ENCODE measurements at places on chromosomes 5 and 9.
A peak's percentile ranks its signal among the peaks of the same experiment; 100 is the strongest.

- no peak for DNase-seq
Observed at GRCh38 chr5:180920710-180921109, 21.8 kb downstream of the BTNL8 start.

DNA sequence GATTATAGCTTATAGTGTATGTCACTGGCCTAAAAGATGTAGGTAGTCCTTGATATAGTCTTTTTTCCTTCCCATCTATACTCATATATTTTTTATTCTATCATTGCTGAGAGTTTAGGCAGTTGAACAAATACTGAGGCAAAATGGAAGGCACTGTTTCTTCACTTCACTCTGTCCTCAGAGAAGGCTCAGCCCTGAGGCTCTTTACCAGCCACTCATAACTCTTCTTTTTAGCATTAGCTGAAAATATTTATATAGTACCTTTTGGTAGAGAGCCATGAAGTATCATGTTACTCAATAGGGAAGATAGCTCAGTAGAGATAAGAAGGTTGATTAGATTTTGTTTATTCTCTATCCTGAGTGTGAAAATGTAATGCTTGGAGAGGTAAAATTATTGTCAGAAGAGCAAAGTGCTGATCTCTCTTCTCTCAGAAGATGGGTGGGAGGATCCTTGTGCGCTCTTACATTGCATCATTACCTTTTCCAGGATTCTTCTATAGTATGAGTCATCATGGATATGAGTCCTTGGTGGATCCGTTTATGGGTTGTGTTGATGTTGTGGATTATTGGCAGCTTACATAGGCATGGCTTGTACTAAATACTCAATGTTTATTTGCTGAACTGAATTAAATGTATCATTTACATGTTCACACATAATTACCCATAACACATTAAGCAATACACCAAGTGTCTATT lies 88.1 kb downstream of the ANXA1 start:
- DNase-seq: no peak

GRCh38 chr5:157120102-157120501 lies 11.3 kb upstream of the HAVCR2 start:
- DNase-seq: no peak

- DNase-seq: no peak
Observed at GRCh38 chr5:6461793-6462650, 13.4 kb downstream of the UBE2QL1 start.

GRCh38 chr5:103674251-103674650 lies 111.7 kb upstream of the NUDT12 start:
- DNase-seq: no peak

DNA sequence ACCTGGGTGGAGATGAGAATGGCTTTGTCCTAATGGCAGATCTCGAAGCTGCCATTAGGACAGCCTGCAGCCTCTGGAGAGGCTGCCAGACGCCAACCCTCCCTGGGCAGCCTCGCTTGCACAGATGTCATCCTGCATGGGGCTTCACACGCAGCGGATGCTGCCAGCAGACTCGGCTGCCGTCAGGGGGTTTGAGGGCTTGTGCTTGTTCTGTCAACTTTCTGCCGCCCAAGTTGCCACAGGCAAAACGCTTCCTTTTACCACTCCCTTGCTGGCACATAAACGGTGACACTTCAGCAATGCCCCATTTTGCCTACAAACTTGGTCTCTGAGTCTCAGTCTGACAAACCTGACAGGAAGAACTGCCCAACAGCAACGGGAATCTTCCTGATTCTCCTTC lies 24.7 kb downstream of the DAP start:
- DNase-seq: no peak

DNA sequence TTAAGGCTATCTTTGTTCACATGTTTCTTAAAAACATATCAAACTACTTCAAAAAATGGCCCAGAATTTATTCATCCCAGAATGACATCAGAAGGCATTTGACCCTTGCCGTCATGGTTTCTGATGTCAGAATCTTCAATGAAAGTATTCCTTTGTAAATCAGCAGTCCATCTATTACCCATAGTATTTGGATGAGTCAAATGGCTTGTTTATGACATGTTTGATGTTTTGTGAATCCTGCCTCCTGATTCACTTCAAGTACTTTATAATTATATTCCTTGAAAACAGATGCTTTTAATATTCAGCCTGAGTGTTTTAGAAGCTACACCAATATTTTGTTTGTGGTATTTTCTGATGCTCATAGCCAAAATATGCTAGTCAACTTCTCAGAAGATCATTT lies 200.8 kb upstream of the MEF2C start:
- DNase-seq: no peak

GRCh38 chr5:130541617-130542221 lies 623.3 kb downstream of the HINT1 start:
- DNase-seq: no peak

DNA sequence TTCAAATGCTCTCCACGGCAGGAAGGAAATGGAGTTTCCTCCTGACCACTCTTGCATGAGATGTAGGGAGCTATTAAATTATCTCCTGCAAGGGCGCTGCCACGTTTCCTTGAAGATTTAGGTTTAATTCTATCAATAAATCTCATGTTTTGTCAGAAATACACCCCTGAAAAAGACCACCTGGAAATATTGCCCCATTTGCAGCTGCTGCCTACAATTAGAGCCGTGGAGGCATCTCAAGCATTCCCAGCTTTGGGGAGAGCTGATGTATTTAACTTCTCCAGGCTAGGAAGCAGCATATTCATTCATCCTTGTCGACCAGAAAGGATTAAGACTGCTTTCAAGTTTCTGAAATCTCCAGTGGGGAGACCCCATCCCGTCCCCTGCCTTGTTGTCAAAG lies 40.5 kb downstream of the CCNJL start:
- DNase-seq: no peak

DNA sequence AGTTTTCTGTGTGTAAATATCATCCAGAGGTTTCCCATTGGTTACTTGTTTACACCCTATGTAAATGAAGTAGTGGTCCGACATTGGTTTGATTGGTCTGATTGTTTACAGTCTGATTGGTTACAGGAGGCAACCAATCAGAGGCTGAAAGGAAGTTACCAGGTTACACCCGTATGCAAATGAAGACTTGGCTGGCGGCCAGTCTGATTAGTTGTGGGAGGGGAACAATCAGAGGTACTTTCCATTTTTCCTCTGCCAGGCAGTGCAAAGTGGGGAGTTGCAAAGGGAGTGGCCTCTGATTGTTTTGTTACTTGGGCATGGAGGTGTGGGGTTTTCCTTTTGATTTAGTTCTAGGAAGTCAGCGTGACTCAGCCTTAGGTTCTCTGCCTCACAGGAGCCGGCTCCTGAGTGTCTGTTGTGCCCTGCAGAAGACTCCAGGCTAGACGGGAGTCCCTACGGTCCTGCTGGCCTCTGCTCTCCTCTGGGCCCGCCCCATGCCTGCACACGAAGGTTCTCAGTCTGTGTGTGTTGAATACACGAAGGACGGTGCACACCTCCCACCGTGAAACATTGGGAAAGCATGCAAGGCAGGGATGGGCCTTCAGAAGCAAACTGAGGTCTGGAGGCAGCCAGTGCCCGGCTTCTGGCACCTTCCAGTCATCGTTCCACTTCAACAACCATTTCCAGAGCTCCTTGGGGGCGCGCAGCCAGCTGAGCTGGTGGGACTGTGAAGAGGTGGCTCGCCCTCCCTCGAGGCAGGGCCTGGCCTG lies 42.9 kb downstream of the OLFM1 start:
- peak; percentile 31 for DNase-seq

DNA sequence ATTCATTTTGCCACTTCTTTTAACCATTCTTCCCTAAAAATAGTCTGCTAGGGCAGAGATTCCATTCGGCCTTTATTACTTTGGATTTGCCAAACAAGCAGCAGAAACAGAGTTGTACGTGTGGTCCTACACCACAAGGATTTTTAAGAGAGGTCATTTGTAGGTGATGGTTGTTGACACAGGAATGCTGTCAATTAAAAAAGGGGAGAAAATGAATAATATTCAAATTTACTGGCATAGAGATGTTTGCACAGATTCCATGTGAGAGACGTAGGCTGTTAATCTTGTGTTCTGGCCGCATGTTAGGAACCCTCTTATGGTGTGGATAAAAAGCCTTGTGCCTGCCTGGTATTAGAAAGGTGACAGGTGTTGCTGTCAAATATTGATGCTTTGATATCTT lies 34.9 kb downstream of the TRIO start:
- no peak for DNase-seq

GRCh38 chr9:36862206-36863145 lies 171.6 kb downstream of the PAX5 start:
- peak; percentile 45 for DNase-seq

Data from body of pancreas (tissue), 4 donors.